Activated T-cell treated with anti-CD3 and anti-CD28 coated beads, Interleukin-2, amount 50 U/mL, for 4 hours (primary cell): ENCODE measurements at places on chromosomes 16 and 17. TPM values are rescaled to one million over a fixed set of nuclear protein-coding genes. Genes with fewer than 3 reads are reported as not detected.
A peak's percentile ranks its signal among the peaks of the same experiment; 100 is the strongest.

CMTM4 gene
- total RNA-seq = 2.8 TPM

EPN3 gene
- not detected for total RNA-seq

GRCh38 chr17:59001158-59001814 is 105.4 kb downstream of the TRIM37 start:
- DNase-seq = peak; percentile 65

GRCh38 chr17:43171586-43172487 is 823 bp downstream of the NBR1 start:
- DNase-seq = no peak

GRCh38 chr16:24609740-24610415 is 70.5 kb downstream of the RBBP6 start:
- DNase-seq = no peak

DNA sequence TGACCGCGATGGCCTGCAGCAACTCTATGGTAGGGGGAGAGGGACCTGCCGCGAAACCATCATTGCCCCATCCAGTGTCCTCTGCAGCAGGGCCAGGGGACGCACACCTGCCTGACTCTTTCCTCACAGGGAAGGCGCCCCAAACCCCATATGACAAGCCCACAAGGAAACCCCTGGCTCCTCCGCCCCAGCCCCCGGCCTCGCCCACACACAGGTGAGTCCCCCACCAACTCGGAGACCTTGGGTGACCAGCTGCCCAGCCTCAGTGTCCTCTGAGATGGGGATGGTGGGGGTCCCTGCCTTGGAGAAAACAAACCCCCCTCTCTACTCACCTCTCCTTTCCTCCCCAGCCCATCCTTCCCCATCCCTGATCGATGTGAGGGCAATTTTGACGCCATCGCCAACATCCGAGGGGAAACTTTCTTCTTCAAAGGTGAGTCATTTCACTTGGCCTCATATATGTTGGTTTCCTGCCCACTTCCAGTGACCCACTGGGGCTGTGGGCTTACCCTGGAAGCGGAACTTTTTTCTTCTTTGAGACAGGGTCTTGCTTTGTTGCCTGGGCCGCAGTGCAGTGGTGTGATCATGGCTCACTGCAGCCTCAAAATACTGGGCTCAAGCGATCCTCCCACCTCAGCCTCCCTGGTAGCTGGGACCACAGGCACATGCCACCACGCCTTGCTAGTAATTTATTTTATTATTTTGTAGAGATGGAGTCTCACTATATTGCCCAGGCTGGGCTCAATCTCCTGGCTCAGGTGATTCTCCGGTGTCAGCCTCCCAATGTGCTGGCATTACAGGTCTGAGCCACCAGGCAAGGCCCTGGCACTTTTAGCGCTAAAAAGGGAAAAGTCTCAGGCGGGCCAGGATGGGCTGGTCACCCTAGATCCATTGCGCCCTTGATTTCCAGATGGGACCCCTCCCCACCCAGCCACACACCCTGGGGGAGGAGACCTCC is 8.0 kb upstream of the IL32 start:
- no peak for DNase-seq

PDE6G gene
- not detected for total RNA-seq

TMEM106A gene
- total RNA-seq = 8.6 TPM

GRAP gene
- total RNA-seq = 6.0 TPM

DNA sequence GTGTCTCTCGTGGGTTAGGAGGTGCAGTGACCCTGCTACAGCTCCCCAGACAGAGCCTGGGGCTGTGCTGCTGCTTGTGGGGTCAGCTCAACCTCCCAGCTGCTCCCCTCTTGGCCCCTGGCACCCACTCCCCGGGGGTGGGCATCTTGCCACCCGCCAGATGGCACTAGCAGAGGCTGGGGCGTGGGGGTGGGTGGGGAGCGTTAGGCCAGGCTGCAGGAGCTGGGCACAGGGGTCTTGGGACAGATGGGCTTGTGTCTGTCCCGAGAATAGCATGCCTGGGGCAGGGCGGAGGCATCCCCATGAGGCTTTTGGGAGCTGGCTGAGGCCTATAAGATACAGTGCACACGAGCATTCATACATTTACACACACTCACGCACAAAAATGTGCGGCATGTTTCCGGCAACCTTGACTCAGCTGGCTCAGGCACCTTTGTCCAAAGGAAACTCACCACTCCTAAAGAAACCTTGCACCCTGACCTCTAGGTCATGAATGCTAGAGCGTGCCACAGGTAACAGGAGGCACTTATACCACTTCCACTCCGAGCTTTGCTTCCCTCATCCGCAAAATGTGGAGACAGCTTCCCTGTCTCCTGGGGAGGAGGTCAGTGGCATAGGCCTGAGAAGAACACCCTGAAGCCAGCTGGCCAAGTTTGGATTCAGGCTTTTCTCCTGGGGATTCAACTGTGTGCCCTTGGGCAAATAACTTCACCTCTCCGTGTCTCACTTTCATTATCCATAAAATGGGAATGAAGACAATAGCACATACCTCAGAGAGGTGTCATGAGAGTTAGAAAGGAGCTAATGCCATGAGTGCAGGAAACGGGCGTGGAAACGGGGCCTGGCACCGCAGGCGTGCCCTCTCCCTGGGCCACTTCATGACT is 78.9 kb upstream of the LHX1 start:
- DNase-seq = no peak

DNA sequence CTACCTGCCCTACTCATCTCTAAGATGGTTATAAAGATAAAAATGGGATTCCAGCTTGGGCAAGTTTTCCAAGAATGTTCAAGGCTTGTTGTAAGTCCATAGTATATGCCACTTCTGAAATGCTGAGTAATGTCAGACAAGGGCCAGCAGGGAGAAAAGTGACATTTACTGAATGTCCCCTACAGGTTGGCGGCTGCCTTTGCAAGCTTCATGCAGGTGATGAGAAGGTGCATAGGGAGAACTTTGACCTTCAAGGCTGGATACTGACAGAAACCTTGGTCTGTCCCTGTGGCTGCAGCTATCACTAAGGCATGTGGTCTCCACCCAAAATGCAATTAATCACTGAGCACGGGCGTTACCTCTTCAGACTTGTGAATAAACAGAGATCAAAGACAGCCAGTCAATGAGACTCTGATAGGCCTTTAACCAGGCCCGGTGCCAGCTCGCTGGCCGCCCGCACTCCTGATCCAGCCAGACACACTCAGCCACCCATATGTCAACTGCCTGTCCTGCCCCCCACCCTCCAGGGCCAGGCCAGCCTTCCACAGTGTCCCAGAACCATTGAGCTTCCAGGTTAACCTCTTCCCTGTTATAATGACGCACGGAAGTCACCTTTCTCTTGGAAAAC is 26.8 kb upstream of the AXIN2 start:
- DNase-seq = no peak

GRCh38 chr16:81266680-81267095 is 28.2 kb downstream of the BCO1 start:
- DNase-seq = no peak

SERPINF2 gene
- total RNA-seq = 0.56 TPM

TBX6 gene
- total RNA-seq = 0.48 TPM

PRR35 gene
- total RNA-seq = 0.08 TPM

KRTAP1-5 gene
- not detected for total RNA-seq

DNA sequence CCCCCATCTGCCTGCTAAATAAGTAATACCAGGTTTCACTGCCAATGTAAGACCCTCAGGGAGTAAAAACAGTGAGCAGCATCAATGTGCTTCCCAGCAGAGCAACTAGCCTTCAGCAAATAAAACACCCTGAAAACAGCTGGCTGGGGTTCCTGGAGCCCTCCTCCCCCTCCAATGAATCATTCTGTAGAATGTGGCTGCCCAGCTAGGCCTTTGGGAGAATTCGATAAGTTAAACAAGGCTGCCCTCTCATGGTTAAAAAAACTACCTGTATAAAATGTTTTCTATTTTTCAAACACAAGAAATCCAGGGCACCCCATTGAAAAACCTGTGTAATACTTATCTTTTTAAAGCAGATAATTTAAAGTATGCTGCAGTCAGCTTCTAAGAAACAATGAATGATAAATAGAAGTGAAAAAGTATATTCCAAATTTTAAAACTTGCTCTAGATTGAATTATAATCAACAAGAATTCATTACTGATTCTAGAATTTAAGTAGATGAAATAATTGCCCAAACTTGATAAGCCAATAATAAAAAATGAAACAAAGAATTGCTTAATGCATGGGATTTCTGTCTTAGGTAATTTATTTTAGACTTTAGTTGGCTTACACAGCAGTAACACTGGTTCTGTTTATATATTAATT is 9.4 kb upstream of the TOM1L1 start:
- DNase-seq = no peak

FBXW10 gene
- 0.16 TPM for total RNA-seq

- DNase-seq = no peak
These were observed 7.6 kb downstream of the HDAC5 start for GRCh38 chr17:44115585-44116415.

DNA sequence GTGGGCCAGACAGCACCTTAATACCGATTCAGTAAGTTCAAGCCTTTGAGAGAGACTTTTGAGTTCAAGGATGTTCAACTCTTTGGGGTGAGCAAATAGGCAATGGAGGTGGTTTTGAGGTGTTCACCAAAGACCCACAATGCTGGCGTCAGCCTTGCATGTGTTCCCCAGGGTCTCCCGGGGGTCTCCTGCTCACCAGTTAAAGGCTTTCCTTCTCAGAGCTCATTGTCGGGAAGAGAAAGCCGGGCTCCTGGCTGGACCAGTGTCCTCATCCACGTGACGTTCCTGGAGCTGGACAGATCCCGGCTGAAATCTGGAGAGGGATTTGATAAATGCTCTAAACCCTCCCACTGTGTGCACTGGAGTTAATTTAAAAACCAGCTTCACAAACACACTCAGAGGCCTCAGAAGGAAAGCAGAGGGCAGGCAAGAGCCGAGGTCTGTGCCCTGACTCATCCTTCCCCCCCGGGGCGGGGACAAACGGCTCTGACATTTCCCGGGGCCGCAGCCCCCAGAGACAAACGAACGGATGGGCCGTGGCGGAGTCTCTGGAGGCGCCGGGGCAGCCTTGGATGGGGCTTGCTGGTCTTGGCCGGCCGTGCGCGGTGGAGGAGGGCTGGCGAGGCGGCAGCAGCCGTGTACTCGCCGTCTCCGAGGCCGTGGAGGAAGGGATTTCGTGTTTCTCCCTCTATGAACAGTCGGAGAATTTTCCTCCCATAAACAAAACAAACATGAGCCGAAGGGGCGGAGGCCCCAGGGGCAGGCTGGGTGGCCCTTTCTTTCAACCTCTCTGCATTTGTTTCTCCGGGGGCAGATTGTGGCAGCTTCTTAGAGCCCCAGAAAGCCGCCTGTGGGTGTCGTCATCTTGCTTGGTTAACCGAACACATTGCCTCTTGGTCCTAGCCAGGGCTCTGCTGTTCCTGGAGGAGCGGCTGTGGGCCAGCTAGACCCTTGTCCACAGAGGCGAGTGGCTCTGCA is 94.2 kb downstream of the NTN1 start:
- peak; percentile 40 for DNase-seq

- DNase-seq = peak; percentile 95
These were observed at the start of the genes CENPN and CMC2 for GRCh38 chr16:81006813-81007695. TSS of gene CENPN (plus strand) at chr16:81007214. CDS start at chr16:81011940, 4,726 bp downstream. TSS of gene CMC2 (minus strand) at chr16:81006885. CDS start at chr16:80997394, 9,491 bp downstream.

GP2 gene
- 6.6 TPM for total RNA-seq
